ENCODE measurements at places on chromosomes 11 and 22. TPM values are rescaled to one million over a fixed set of nuclear protein-coding genes. Genes with fewer than 3 reads are reported as not detected.

- DNase-seq = no peak
These were observed 9.6 kb downstream of the SEC14L2 start for GRCh38 chr22:30406400-30406799.

- no peak for DNase-seq
These were observed 78.9 kb upstream of the PLET1 start for GRCh38 chr11:112339566-112339965.

DNA sequence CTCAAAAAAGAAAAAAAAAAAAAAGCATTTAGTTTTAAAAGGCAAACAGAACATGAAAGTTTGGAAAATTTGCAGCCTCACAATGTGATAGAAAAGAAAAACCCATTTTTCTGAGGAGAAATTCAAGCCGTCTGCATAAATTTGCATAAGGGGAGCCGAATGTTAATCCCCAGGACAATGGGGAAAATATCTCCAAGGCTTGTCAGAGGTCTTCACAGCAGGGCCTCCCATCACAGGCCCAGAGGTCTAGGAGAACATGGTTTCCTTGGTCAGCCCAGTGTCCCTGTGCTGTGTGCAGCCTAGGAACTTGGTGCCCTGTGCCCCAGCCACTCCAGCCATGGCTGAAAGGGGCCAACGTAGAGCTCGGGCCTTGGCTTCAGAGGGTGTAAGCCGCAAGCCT is 109.1 kb downstream of the TRIM44 start:
- DNase-seq = no peak

DNA sequence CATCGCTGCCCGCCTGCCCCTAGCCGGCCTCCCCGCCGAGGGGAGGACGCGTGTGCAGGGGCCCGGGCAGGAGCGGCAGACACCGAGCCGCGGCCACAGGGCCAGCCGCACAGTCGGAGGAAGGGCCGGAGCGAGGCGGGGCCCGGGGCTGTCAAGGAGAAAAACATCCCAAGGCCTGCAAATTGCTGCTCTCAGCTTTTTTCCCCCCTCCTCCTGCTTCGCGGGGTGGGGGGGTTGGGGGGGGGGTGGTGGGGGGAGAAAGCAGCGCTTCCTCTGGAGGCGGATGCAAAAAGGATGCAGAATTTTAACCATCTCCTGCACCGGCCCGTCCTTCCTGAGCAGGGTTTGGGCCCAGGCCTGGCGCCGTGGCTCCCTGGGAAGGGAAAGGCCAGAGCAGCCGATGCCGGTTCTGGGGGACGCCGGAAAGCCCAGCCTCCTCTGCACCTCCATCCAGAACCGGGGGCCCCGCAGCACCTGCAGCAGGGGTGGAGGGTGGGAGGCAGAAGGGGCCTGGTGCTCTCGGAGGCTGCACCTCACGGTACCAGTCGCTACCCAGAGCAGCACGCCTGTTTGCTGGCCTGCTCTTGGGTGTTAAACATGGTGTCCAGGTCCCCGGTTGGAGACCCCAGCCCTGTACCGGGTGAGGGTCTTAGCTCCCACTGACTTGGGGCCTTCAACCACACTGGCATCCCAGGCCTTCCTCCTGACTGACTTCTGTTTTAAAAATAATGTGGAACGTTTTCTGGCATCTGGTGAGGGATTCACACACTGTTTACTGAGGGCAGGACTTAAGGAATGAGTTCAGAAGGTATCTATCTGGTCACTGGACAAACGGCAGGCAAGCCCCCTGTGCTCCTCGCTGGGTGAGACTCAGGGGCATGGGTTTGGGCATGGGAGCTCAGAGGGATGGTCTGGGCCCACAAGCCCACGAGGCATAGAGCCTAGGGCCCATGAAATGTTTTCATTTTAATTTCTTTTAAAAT is 77.4 kb upstream of the WNT7B start:
- DNase-seq = no peak

DNA sequence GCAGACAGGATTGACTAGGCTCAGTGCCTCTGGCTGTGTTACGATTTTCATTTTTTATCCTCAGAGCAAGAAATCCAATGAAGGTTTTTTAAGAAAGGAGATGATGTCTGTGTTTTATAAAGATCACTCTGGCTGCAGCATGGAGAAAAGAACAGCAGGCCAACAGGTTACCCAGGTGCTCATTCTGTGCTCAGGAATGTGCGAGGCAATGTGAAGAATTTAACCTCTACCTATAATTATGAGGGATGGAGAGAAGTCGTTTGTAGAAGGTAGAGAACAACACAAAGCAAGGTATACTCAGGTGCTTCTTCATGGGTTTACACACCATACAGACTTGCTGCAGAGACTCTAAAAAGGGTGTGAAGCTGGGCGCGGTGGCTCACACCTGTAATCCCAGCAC is 10.0 kb upstream of the RTCB start:
- DNase-seq = no peak

DNA sequence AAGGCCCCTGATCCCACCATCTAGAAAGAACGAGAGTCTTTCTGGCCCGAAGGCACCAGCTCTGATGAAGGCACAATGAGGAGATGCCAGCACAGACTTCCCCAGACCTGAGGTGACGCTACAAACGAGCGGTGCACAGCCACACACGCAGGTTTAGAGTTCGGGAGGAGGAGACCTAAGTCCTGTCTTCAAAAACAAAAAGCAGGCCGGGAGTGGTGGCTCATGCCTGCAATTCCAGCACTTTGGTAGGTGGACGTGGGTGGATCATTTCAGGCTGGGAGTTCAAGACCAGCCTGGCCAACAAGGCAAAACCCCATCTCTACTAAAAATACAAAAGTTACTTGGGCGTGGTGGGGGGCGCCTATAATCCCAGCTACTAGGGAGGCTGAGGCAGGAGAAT is 9.5 kb downstream of the LTO1 start:
- no peak for DNase-seq

GRCh38 chr11:114615448-114616361 is 20.1 kb upstream of the NXPE4 start:
- DNase-seq = no peak

The GRM5 gene
- total RNA-seq = 0.04 TPM

- DNase-seq = no peak
These were observed 6.7 kb downstream of the RNF141 start for GRCh38 chr11:10534316-10534715.

Data from foreskin keratinocyte (primary cell).